Immature natural killer cell (primary cell): ENCODE measurements at places on chromosomes 7 and 10.
A peak's percentile ranks its signal among the peaks of the same experiment; 100 is the strongest.

GRCh38 chr7:50739744-50740435, 42.8 kb downstream of the GRB10 start:
- DNase-seq: peak; percentile 73

GRCh38 chr7:121307021-121307574, 21.7 kb upstream of the WNT16 start:
- no peak for DNase-seq

GRCh38 chr7:123573896-123574467, 16.4 kb upstream of the NDUFA5 start:
- DNase-seq: no peak

GRCh38 chr7:38541440-38541839, 89.7 kb downstream of the AMPH start:
- no peak for DNase-seq

GRCh38 chr10:43409385-43410109, 561 bp upstream of the HNRNPF start:
- peak; percentile 74 for DNase-seq

GRCh38 chr7:81873559-81873958, 103.7 kb upstream of the HGF start:
- DNase-seq: no peak

GRCh38 chr7:129498021-129498420, 4.3 kb upstream of the SMKR1 start:
- DNase-seq: no peak

DNA sequence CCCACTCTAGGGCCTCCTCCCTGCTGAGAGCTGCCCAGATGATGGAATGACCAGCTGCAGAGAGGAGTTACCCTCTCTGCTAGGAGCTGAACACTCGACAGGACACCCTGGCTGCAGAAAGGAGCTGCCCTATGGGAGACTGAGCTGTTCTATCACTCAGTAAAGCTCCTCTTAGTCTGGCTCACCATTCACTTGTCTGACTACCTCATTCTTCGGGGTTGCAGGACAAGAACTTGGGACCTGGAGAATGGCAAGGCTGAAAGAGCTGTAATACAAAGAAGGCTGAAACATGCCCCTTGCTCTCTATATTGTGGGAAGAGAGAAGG, 30.5 kb downstream of the CRTAC1 start:
- DNase-seq: no peak

DNA sequence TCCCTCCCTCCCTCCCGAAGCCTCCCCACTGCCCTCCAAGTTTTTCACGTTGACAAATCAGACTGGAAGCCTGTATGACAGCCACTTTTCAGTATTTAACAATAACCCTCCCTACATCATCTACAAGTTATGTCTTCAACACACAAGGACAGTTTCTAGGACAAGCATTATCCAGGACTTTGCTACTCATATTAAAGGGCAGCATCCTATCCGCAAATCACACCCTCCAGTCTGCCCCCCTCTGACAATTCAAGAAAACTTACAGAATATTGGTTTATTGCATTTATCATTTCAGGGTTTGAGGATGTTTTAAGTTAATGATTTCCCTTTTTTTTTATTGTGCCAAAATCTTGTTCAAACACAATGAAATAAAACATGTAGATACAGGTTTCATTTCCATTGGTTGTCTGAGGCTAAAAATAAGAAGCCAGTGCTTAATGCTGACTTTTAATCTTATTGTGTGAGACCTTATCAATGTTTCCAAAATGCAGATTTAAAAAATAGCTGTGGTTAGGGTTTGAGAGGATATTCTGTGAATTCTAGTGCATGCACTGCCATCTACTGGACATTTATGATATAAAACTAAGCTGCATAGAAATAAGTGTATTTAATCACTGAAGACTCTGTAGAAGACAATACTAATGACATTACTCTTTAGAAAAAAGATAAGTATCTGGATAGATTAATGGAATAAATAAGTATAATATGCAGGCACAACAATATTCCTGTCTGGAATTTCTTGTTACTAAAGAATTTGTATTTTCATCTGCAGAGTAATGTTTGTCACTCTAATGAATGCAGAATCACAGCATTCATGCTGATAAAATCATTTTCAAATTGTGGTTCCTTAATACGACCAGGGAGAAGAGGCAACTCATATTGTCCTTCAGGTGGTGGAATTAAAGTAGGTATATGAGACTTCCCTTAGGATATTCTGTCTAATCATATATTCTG, 64.1 kb downstream of the CAV1 start:
- peak; percentile 34 for DNase-seq

DNA sequence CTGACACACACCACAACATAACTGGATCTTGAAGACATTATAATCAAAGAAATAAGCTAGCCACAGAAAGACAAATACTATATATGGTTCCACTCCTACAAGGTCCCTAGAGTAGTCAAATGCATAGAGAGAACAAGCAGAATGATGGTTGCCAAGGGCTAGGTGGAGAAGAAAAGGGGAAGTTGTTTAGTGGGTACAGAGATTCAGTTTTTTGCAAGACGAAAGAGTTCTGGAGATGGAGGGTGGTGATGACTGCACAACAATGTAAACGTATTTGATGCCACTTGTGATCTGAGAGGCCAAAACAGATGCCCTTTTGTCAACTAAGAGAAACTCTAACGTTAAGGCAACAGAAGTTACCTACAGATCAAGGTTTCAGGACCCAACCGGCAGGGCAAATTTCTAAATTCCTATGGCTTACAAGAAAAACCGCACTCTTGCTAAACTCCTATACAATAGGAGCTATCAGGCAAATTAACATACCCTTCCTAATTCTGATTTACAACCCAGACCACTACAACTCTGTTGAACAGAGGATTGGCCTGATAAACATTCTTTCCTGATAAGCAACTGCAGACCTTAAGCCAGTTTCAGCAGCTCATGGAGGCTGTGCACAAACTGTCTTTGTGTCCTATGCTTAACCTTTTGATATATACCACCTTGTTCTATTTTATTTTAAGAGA, 69.0 kb downstream of the FAM107B start:
- no peak for DNase-seq
